ENCODE measurements at places on chromosomes 4 and X. TPM values are rescaled to one million over a fixed set of nuclear protein-coding genes. Genes with fewer than 3 reads are reported as not detected.

RNF128 gene
- not detected for total RNA-seq

GRCh38 chrX:24371391-24371972, 11.0 kb downstream of the SUPT20HL1 start:
- no peak for DNase-seq

DNA sequence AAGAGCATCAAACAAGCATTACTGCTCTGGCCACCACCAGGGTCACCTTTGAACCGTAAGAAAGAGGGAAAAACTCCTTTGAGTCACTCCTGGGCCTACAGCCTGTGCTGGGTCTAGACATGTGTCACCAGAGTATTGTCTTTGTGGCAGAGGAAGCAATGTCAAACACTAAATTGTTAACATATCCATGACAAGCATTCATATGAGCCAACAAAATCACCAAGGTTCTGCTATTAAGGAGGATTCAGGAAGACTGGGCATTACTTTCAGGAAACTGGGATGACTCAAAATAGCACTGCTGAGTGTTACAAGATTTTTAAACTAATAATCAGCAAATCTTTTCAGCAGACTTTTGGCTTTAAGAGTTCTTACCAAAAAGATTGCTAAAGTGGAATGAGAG, 28.1 kb downstream of the LGI2 start:
- DNase-seq: no peak

DNA sequence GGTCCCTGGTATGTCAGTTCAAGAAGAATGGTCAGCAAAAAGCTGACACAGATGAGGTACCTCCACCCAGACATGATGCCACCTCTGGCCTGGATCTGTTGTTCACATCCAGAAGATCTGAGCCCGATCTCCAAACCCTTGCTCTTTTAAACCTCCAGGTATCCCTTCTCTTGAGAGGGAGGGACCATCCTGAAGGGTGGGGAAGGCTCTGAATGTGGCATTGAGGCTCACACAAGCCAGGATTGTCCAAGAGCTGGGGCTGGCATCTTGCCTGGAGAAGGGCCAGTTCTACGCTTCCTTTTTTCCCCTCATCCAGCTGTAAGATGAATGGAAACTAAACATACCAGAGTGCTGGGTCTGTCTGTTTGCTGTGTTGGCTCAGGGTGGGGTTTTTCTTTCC, at the start of gene ITIH6:
Gene ITIH6 (minus strand): TSS at position 119 of the 400 bp plus-strand sequence. CDS start 45 bp downstream, at position 74.
- DNase-seq: no peak

FAM9B gene
- total RNA-seq: not detected

MAGEC1 gene
- total RNA-seq: not detected

PNCK gene
- 2.9 TPM for total RNA-seq

PLXNB3 gene
- total RNA-seq: 1.5 TPM

GRCh38 chrX:9859711-9860555, 73.7 kb downstream of the SHROOM2 start:
- DNase-seq: no peak

DNA sequence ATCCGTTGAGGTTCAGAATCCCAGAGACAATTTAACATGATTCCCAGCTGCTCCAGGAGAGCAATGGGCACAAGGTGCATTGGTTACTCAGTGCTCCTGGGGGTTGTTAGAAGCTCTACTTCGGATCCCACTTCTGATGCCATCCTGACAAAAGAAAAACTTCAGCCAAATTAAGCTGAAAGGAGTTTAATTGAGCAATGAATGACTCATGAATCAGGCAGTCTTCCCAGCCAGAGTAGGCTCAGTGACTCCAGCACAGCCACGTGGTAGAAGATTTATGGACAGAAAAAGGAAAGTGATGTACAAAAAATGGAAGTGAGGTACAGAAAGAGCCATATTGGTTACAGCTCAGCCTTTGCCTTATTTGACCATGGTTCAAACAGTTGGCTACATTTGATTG, 95.7 kb downstream of the PWWP3B start:
- DNase-seq: no peak

DNA sequence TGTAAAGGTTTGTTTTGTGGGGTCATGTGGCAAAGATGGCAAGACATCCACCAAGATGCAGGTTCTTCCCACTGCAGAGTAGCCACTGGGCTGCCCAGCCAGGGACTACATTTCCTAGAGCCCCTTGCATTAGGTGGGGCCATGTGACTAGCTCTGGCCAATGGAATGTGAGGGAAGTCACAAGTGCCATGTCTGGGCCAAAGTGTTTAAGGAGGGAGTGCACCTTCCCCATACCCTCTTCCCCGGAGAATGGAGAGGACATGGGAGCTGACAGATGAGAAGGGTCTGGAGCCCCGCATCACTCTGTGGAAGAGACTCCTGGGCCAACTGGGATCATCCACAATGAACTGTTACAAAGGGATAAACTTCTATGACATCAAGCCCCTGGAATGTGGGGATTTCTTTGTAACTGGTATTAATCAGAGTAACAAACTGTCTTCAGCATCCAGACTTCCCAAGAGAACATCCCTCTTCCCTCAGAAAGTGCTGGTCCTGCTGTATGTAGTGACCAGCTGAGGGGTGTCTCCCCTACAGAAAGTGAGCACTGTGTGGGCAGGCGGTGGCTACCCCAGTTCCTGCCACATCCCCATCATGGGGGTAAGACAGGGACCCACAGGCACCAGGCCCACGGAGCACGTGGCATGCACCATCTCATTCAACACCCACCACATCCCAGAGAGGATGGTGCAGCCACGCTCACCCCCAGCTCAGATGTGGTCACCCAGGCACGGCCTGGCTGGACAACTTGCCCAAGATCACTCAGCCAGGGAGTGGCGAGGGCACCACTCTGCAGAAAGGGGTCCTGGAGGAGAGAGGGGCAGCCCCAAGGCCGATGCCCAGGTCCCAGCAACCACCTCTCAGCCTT, 10.9 kb downstream of the PPP2R2C start:
- no peak for DNase-seq

ADGRG4 gene
- total RNA-seq: not detected

GRCh38 chr4:138243369-138243768, 1.2 kb upstream of the SLC7A11 start:
- DNase-seq: no peak

- DNase-seq: no peak
These were observed 32.7 kb downstream of the ACE2 start for GRCh38 chrX:15567886-15568616.

MAGEA9B gene
- total RNA-seq: not detected

- DNase-seq: no peak
These were observed 12.9 kb downstream of the PPP2R3B start for GRCh38 chrX:373641-374471.

KLHL4 gene
- not detected for total RNA-seq

GRCh38 chrX:122579526-122579925, 604.6 kb upstream of the GRIA3 start:
- DNase-seq: no peak

DNA sequence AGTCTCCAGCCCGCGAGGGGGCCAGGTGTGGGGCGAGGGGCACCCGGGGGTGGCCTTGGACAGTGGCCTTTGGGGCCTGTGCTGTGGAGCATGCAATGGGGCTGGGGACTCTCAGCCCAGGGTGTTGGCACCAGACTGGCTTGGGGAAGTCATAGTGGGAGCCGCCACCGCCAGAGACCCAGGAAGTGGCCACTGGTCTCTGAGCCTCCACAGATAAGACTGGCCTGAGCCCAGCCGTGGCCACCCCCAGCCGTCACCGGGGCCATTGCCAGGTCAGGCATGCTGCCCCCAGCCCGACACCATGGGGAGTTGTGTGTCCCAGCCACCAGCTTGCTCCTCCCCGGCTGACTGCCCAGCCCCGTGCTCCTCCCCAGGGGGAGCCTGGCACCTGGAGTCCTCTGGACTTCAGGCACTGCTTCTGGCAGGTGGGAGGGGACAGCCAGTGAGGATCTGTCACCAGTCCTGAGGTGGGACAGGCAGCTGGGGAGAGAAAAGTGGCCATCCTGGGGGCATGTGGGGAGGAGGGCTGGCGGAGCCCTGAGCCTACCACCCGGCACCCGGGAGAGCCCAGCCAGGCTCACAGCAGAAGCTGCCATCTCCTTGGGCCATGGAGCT, 32.5 kb downstream of the TACC3 start:
- DNase-seq: no peak

GRCh38 chrX:13760426-13760825, 25.9 kb downstream of the OFD1 start:
- no peak for DNase-seq

- DNase-seq: no peak
These were observed 389.9 kb downstream of the PACRGL start for GRCh38 chr4:21090094-21090666.

- DNase-seq: no peak
These were observed 52.6 kb upstream of the RBPJ start for GRCh38 chr4:26268246-26268645.

GRCh38 chrX:79161655-79162054, 17.2 kb downstream of the GPR174 start:
- no peak for DNase-seq

Measured in activated naive CD4-positive, alpha-beta T cell treated with anti-CD3 and anti-CD28 coated beads, Interleukin-2, amount 50 U/mL, for 72 hours (primary cell).